ENCODE measurements at places on chromosomes 3 and 15.
A peak's percentile ranks its signal among the peaks of the same experiment; 100 is the strongest.

- DNase-seq, result peak; percentile 59
Measured at GRCh38 chr15:66714543-66714981, 12.5 kb downstream of the SMAD6 start.

GRCh38 chr3:126487151-126487771 is 11.6 kb upstream of the ZXDC start:
- DNase-seq, result peak; percentile 10

GRCh38 chr3:128550471-128551126 is 57.6 kb upstream of the GATA2 start:
- DNase-seq, result no peak

- DNase-seq, result no peak
Measured at GRCh38 chr15:77654975-77655374, 22.3 kb upstream of the LINGO1 start.

DNA sequence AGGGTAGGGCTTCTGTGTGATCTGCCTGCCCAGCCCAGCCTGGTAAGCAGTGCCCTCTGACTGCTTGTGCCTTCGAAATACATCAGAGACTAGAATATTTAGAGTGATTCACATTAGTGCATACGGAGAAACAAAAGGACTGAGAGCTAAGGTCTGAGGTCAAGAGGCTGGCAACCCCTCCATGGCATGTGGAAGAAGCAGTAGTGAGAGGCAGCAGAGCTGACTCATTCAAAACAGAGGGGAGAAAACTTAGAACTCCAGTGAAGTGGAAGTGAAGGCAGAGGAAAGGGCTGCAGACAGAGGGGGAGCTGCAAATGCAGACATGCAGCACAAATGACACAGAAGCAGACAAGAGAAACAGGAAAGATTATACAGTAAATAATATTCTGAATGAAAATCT is 61.6 kb downstream of the ULK4 start:
- DNase-seq, result peak; percentile 13

- no peak for DNase-seq
Measured at GRCh38 chr15:67758619-67759300, 66.5 kb upstream of the SKOR1 start.

GRCh38 chr3:179196098-179196497 is 47.9 kb downstream of the PIK3CA start:
- peak; percentile 72 for DNase-seq

GRCh38 chr15:99014803-99015697 is 7.5 kb upstream of the PGPEP1L start:
- peak; percentile 61 for DNase-seq

DNA sequence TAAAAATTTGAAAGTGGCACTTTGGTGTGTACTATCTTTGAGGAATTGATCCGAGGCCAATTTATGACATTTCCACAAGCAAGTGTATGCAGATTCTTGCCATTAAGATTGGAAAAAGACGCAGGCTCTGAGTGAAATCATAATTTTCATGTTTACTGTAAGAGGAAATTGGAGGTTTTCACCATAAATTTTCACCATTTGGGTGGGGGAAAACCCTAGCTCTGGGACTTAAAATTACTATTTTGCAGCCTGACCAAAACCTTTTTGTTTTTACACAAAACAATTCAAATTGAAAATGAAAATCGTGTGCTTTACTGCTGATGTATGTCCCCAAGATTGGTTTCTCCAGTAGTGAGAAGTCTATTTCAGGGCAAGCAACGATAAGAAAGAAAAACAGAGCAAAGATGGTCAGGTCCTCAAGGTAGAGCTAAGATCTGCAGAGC is 282.6 kb downstream of the FOXP1 start:
- DNase-seq, result no peak

- no peak for DNase-seq
Measured at GRCh38 chr15:35888815-35889214, 342.9 kb upstream of the DPH6 start.

GRCh38 chr3:25171118-25171807 is 256.8 kb upstream of the RARB start:
- peak; percentile 32 for DNase-seq

DNA sequence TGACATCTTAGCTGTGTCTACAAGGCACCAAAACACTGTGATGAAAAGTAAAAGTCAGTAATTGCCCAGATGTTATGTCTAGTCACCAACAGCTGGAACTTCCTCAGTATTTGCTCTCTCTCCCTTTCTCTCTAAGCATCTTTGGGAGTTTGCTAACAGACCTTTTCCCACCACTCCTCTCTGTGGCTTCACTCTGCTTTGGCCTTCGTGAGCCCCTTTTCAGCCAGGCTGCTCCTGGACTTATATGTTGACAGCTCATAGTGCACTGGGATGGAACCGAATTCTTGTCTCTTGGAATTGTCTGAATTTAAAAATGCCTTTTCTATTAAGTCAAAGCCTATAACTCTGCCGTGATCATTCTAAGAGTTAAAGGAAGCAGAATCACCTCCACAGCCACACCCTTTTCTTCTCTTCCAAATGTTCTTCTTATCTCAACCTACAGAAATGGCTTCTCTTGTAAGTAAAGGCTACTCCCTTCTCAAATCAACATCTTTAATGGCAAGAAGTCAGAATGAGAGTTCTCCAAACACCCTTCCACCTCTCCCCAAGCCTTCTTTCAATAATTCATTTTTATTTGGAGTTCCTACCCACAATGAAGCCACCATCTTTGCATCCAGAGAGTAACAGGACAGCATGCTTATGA is 17.2 kb upstream of the FOXP1 start:
- DNase-seq, result peak; percentile 15

All from fibroblast of skin of right quadriceps (primary cell).